Suprapubic skin (tissue), 4 donors: ENCODE measurements at places on chromosomes 2 and 18. TPM values are rescaled to one million over a fixed set of nuclear protein-coding genes. Genes with fewer than 3 reads are reported as not detected.

Gene SLC1A4
- total RNA-seq: 21.1 TPM

Gene VIT
- 9.0 TPM for total RNA-seq

Gene DDX18
- 36.1 TPM for total RNA-seq

Gene MTIF2
- total RNA-seq: 25.6 TPM

Gene CROCC2
- total RNA-seq: not detected

Gene DQX1
- total RNA-seq: 6.5 TPM

Gene MYL12A
- total RNA-seq: 253 TPM

Gene ZNF519
- 5.8 TPM for total RNA-seq

Gene ALLC
- not detected for total RNA-seq

Gene TTN
- total RNA-seq: 0.64 TPM

Gene UGT1A8
- not detected for total RNA-seq

Gene POMC
- 2.6 TPM for total RNA-seq

Gene DSG1
- 693 TPM for total RNA-seq

Gene B3GNT2
- total RNA-seq: 18.3 TPM

Gene ZNF513
- 7.6 TPM for total RNA-seq

Gene CD8B2
- not detected for total RNA-seq

Gene PPP1R1C
- not detected for total RNA-seq

Gene CRYGC
- total RNA-seq: not detected

Gene CFC1
- total RNA-seq: not detected

Gene CDCA7
- total RNA-seq: 13.1 TPM

Gene PRKCE
- total RNA-seq: 15.3 TPM

Gene FRZB
- total RNA-seq: 20.3 TPM
